ENCODE measurements at places on chromosomes 13 and 19.

- no peak for DNase-seq
These were observed 85.0 kb downstream of the TDRD3 start for GRCh38 chr13:60482012-60482411.

- no peak for DNase-seq
These were observed 81.3 kb downstream of the SCGB2B2 start for GRCh38 chr19:34595683-34596082.

GRCh38 chr13:77724092-77724491 lies 26.6 kb downstream of the SLAIN1 start:
- no peak for DNase-seq

DNA sequence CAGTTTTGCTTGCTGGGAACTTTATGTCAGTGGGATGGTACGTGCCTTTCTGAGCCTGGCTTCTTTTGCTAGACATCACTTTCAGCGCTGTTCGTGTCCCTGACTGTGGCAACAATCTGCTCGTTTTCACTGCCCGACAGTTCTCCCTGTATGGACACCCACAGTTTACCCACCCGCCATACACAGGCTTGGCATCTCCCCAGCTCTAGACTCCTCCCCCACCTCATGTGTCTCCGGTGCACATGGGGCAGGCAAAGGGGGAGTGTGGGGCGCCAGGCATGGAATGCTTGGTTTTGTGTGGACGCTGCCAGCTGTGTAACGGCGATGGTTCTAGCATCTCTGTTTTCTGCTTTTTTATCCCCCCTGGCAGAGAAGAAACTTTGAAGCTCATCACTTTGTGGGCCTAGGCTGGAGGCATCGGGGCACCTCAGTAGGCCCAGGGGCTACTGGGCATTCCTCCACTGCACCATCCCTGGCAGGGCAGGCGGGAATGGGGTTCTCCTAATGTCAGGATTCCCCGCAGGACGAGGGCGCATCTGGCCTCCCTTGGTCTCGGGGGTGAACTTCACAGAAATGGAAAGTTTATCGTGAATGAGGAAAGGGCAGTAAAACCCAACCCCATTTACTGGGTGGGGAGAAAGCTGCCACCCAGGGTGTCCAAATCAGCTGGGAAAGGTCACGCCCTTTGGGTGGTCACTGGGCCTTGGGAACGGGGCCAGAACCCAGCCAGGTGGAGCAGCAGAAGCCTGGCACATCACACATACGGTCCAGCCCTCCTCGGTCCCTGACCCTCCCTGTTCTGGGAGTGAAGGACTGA lies 60.8 kb downstream of the CEBPG start:
- DNase-seq = peak; percentile 19

- no peak for DNase-seq
These were observed 8.5 kb upstream of the QTRT1 start for GRCh38 chr19:10692673-10693264.

DNA sequence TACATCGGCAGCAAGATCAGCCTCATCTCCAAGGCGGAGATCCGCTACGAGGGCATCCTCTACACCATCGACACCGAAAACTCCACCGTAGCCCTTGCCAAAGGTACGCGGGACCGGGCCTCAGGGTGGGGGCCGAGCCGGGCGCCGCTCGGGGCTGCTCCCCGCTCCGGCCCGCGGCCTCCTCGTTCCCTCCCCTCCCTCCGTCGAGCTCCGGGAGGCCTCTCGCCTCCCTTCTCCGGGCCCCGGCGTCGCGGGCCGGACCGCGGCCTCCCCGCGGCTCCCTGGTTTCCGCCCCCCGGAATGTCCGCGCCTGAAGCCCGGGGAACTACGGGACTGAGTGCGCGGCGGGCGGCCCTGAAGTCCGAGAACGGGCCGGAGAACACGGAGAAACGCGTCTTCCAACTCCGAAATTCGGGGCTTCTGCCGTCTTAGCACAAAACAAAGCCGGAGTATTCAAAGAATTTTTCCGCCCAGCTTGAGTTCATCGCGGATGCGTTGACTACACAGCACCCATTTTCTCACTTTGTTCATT lies 423 bp downstream of the LSM14A start:
- DNase-seq = no peak

GRCh38 chr13:29568731-29569130 lies 26.8 kb downstream of the SLC7A1 start:
- DNase-seq = no peak

DNA sequence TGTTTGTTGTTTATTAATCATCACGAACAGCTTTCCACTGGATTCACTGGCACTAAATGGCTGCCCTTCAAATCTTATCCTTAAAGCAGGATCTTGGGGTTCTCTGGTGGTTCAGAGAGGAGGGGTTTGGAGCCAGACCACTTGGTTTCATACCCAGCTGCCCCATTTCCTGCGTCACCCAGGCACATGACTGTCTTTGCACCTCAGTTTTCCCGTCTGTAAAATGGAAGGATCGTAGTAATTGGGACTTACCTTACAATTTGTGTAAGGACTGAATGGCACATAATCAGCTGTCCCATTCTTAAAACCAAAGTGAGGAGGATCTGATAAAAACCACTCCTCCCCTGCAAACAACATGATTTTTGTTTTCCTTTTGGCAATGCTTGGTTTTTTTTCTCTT lies 318.3 kb downstream of the ZNF536 start:
- DNase-seq = no peak

DNA sequence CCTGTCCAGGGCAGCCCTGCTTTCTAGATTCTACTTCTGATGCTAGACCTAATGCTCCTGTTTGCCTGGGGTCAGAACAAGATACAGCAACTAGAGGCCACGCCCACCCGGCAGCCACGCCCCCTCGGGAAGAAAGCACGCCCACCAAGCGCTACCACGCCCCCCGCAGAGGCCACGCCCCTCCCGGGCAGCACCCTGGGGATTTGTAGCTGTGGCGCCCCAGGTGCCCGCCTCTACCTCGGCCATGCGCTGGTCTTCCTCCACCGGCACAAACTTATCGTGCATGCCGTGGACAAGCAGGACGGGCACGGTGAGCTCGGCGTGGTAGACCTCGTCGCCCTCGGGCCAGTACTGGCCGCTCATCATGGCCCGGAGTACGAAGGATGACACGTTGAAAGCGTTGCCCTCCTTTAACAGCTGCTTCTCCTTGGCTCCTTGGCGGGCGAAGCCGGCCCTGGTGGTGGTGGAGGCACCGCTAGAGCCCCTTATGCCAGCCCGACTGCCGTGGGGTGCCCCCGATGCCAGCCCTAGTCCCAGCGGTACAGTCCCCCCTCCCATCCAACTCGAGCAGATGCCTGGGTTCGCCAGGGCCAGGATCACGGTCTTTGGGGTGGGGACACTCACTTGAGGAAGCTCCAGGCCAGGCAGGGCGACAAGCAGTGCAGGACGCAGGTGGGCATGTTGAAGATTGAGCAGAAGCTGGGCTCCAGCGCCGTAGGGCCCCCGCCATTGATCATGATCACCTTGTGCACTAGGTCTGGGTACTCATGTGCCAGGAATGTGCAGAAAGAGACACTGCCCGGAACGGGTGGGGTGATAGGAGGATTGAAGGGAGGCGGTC lies 9.0 kb downstream of the ABHD8 start:
- no peak for DNase-seq

GRCh38 chr19:29326849-29327840 lies 114.2 kb upstream of the UQCRFS1 start:
- no peak for DNase-seq

Data from left lung (tissue), 14 donors.